Caki2 (cell line): ENCODE measurements at places on chromosomes 13 and 19. TPM values are rescaled to one million over a fixed set of nuclear protein-coding genes. Genes with fewer than 3 reads are reported as not detected.

ZNF580 gene
- 2.3 and 12.1 TPM in 2 replicates for total RNA-seq

DNA sequence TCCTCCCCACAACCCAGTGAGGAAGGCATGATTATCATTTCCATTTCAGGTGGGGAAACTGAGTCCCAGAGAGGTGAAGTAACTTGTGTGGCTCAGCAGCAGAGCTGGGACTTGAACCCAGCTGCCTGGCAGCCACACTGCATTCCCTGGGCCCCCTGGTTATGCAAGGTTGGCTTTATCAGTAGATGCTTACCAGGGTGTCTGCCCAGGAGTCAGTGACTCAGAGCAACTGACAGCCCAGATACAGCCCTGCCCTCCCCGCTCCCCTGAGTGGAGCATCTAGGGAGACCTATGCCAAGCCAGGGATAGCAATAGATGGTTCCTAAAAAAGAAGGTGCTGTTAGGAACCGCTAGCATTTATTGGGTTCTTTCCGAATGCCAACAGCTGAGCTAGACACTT, 5.9 kb downstream of the IGLON5 start:
- no peak for DNase-seq

GRCh38 chr19:35404879-35405622, 34.2 kb downstream of the GPR42 start:
- no peak for DNase-seq

DNA sequence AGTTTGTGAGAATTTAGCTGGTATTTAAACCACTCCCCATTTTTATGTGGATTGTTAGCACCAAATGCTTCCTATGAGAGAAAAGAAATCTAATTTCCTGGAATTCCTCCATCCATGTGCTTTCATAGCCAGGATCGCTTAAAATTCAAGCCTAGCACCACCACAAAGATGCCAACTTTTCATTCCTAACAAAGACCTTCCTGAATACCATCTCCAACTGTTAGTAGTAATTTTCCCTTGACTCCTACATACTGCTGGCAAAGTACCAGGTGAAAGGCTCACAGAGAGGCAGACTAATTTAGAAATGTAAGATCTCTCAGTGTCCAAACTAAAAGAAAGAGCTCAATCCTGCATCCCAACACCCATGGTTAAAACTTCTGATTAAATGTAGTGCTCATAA, 386.3 kb downstream of the KCTD12 start:
- DNase-seq = no peak
